Cerebellar cortex (tissue), 1 donor: ENCODE measurements at places on chromosomes 2 and 18.
A peak's percentile ranks its signal among the peaks of the same experiment; 100 is the strongest.

DNA sequence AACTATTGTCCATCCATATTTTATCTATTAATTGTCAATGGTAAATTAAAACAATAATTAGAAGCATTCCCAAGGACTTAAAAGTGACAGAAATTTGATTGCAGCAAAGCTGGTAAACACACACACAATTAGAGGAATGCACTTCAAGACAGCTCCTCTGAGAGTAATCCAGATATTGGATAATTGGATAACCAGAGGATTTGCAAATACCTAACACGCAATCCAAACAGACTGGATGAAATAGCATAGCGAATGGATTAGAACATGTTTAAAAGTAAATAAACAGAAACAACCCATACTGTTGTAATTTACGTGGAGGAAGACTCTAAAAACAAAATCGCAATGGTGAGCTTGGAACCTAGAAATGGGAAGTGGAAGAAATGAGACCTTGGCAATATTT lies 239.8 kb downstream of the METTL4 start:
- DNase-seq = no peak

DNA sequence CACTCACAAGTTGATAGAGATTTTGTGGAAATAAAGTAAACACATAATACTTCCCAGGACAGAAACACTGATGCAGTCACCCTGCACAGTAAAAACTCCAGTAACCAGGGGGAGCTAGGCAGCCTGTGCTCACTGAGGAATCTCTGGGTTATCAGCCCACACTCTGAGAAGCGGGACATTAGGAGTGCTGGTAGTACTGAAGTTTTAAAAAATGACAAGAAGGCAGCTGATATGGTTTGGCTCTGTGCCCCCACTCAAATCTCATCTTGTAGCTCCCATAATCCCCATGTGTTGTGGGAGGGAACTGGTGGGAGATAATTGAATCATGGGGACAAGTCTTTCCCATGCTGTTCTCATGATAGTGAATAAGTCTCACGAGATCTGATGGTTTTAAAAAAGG lies 31.4 kb downstream of the KCTD1 start:
- DNase-seq = no peak

DNA sequence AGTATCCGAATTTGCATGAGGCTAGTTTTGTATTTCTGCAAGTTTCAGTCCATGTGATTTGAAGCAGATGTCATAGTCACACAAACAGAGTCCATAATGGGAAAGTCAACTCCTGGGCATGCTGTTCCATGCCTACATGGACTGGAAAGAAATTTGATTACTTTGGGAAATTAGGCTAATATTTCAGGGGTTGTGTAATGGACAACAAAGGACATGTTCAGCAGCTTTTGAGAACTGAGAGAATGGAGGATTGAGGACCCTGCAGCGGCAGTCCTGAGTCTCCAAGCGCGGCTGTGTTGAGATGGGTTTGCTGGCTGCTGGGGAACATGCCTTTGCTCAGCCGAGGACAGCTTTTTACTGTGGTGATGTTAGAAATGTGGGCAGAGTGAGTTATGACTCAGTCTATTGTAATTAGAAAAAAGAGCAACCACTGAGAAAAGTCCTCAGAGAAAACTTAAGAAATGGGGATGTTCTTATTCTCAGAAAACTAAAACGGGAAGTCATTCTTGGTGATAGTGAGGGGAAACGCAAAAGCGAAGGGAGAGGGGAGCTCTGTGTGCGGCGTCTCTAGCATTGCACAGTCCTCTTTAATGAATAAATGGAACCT lies 149.2 kb downstream of the FAM210A start:
- DNase-seq = no peak

- no peak for DNase-seq
Observed at GRCh38 chr18:57542126-57542525, 44.4 kb downstream of the FECH start.

DNA sequence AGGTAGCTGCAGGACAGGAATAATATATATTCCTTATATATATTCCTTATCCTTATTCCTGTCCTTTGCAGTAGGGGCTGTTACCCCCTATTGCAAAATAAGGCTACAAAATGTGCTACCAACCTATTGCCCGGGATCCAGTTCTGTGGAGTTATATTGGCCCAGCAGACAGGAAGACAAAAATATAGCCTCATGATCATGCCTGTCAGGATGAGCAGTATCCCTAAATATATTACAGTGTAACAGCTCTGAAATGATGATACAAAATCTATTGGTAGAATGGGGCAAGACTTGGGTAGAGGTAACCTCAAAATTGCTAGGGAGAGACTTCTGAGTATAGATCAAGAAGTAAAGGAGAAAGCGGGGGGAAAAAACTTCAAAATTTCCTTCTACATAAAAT lies 31.6 kb upstream of the MARCHF7 start:
- no peak for DNase-seq

DNA sequence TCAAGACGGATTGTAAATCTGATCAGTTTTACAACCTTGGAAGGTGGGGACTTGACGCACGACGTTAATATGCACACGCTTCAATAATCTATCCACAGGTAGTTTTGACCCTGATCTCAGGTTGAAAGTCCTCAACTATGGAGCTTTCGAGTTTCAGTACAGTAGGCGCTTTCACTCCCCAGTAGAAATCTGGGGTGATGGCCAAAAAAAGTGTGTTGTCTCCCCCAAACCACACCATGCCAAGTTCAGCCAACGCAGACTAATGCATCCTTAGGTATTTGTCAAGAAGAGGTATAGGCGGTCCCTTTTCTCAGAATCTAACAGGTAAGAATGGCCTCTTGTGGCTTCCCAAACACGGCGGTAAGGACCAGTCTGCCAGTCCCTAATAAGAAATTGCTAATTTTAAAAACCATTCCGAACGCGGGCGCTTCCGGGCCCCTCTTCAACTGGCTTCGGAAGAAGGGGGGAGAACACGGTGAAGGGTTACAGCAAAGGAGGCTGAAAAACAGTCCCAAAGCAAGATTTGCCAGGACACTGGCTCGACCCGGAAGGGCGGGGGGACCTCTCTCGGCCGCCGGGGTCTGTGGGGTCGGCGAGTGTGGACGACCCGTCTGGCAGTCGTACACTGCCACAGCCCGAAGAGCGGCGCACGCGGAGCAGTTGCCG lies 659 bp downstream of the FAM210A start:
- peak; percentile 15 for DNase-seq

DNA sequence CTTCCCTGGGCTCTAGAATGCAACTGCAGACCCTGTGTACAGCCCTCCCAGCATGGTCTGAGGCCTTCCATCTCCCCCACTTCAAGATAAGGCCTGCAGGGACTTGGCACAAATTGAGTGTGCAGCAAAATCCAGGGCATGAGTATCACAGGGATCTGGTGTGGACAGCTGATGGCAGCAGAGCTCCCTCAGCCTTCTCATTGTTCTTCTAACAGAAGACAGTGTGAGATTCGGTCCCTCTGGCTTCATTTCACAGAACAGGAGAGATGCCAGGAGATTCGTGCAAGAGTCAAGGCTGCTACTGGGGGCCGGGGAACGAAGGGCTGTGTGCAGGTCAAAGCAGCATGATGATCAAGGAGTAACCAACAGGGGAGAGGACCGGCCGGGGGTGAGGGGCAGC lies 85.8 kb downstream of the UXS1 start:
- peak; percentile 76 for DNase-seq

DNA sequence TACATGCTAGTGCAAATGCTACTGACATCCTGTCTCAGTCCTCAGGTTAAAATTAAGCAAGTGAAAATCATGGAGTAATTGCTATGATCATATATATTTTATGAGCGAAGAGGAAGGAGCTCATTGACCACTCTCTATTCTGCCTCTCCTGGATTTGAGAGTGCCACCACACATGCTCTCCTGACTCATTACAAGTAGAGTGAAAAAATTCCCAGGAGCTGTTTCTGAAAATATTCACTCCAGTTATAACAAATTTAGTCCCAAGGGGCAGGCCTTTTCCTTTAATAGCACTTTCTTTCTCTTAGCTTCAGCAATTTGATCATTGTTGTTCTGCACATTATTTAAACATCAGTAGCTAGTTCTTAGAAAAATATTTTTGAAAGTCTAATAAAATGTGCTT lies 155.0 kb upstream of the MAPRE2 start:
- no peak for DNase-seq

GRCh38 chr2:1777781-1778180 lies 33.5 kb upstream of the PXDN start:
- no peak for DNase-seq

DNA sequence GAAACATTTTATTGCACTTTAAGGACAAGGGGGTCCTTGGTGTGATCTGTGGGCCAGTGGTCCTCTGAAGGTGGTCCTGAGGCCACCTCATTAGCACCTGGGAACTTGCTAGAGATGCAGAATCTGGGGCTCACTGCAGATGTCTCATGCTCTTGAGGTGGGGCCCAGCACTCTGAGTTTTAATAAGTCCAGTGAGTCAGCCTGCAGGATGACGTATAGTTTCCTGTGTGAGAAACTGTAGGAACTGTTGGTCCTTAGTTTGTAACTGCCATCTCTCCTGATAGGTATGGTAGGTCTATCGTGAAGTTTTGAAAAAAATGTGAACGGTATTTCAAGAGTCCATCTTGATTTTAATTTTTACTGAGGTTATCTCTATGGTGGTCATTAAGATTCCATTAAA lies 2.8 kb downstream of the TRPM8 start:
- DNase-seq = no peak

DNA sequence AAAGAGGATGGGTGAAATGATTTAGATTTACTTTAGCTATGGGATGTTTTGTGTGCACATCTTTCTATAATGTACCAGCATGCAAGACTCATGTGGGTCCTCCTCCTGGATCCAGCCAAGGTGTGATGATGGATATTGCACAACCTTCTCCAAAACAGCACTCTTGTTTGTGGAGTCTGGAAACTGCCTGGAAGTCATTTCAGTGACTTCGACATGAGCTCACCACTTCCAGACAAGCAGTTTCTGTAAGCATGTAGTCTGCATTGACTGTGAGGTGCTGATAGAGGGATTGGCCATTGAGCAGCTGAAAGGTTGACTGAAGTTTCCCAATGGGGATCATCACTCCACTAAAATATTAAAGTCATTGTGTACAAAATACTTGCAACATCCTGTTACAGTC lies 154.0 kb downstream of the TRIB2 start:
- DNase-seq = no peak

DNA sequence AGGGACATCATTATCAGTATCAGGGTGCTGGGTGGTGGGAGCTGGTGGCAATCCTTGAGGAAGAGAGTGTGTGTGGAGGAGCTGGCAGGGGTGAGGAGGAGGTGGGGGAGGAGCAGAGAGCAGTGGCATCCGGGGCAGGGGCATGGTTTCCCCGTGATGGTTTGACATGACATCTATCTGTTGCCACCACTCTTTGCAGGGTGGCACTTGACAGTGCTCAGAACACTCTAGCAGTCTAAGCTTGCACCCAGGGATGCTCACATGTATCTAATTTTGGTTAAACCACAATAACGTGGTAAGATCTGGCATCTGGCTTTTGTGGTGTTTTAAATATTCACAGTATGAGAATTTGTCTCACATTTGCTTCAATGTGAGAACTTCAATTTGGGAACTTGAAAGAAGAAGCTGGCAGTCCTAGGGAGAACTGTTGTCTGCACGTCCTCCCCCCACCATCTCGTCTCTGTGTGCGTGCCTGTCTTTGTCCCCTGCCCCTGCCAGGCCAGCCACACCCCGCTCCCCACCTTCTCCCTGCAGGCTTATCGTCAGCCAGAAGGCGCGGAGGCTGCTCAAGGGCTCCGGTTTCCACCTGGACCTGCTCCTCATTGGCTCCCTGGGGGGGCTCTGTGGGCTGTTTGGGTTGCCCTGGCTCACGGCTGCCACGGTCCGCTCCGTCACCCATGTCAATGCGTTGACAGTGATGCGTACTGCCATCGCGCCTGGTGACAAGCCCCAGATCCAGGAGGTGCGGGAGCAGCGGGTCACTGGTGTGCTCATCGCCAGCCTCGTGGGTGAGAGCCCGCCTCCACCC lies 11.7 kb downstream of the SLC4A3 start:
- no peak for DNase-seq

DNA sequence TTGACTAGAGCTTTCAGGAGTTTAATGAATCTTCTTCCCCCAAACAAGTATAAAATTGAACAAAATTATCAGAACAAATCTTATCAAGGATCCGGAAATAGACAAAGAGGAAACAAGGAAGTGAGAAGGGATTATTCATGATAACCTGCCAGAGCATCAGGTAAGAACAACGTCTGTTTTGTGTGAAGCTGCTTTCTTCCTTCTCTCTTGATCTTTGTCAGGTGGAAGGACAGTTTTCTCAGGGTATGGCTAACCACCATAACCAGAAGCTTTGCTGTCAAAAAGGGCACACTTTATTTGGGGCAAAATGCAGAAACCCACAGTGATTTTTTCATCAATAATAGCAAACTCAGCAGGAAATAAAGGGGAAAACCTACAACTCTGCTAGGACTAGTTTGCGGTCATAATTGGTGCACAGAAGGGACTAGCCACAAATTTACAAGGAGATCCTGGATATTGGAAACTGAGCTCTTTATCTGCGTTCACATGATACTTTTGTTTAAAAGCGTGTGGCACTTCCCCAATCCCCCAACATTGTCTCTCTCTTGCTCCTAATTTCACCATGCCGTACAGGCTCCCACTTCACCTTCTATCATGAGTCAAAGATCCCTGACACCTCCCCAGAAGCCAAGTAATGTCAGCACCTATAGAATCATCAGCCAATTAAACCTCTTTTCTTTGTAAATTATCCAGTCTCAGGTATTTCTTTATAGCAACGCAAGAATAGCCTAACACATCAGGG lies 124.2 kb downstream of the FSIP2 start:
- no peak for DNase-seq

DNA sequence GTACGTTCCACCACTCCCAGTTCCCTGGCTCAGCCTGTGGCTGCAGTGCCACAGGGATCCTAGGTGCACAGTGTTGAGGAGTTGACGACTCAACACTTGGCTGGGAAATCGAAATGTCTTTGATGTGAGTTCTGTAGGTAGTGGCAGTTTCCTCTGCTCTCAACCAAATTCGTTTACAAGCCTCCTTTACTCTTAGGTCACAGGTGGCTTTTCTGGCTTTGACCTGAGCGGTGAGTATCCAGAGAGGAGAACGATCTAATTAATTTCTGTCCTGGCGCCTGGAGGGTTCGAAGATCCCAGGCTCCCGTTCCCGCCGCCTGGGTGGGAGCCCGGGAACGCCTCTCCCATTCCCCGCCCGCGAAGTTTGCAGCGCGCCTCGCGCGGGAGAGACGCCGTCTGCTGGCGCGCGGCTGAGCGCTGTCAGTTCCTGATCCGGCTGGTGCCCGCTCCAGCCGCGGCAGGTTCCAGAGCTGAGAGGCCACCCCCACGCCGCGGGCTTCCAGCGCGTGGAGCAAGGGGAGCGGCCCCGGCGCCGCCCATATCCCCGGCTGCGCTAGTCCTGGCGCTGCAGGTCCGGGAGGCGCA lies at the start of gene LAMA3:
Gene LAMA3 (plus strand): TSS at position 423 of the 585 bp plus-strand sequence. CDS start 231 bp downstream, outside the sequence.
- no peak for DNase-seq
